ENCODE measurements at places on chromosomes 6 and 20. TPM values are rescaled to one million over a fixed set of nuclear protein-coding genes. Genes with fewer than 3 reads are reported as not detected.

DNA sequence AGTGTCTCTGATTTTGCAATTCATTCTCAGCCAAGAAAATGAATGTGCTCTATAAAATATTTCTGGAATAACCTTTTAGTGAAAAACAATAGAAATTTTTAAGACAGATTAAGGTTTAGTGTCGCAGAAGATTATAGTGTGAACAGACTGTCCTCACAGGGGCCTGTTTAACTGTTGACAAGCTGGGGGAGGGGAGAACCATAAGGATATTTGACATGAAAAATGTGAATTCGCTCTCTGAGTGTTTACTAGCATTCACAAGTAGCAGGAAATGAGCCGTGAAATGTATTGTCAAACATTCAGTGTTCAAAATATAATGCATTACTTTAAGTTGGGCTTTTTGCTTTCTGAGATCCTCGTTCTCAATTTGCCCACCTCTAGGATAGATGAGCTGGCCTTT lies 134.8 kb upstream of the TSHZ2 start:
- DNase-seq: no peak

DNA sequence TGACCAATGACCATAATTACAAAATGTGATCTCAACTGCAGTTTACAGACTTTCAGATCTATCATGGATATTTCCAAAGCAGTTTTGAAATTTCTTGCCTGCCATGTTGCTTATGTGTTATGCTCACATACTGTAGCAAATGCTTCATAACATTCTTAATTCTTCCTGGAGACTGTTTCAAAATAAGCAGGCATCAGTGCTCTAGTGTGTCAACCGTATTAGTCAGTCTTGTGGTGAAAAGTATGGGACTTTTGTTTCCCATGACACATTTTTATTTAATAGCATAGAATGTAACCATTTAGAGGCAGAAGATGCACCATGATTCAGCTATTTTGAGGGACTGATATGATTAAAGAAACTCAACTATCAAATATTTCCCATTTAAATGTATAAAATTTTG lies 1.7 kb downstream of the POPDC3 start:
- DNase-seq: no peak

- no peak for DNase-seq
Observed at GRCh38 chr6:159493231-159493897, 199.7 kb downstream of the SOD2 start.

DNA sequence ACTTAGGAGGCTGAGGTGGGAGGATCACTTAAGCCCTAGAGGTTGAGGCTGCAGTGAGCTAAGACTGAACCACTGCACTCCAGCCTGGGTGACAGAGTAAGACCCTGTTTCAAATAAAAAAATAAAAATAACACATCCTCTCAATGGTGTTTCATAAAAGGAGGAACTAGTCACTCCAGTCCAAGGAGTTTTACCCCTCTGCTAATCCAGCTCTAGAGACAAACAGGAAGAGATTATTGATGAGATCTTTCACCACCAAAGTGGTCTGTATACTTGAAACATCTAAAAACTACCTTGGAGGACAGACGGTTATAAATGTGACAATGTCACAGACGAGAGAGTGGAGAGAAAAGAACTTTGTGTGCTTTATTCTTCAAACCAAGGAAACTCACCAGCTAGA lies 58.2 kb downstream of the PIGU start:
- DNase-seq: no peak

GRCh38 chr6:130026859-130027258 lies 8.5 kb downstream of the L3MBTL3 start:
- DNase-seq: no peak

GRCh38 chr6:152220786-152221185 lies 413.3 kb downstream of the ESR1 start:
- DNase-seq: no peak

- no peak for DNase-seq
Observed at GRCh38 chr6:37699887-37700619, 2.4 kb upstream of the MDGA1 start.

DNA sequence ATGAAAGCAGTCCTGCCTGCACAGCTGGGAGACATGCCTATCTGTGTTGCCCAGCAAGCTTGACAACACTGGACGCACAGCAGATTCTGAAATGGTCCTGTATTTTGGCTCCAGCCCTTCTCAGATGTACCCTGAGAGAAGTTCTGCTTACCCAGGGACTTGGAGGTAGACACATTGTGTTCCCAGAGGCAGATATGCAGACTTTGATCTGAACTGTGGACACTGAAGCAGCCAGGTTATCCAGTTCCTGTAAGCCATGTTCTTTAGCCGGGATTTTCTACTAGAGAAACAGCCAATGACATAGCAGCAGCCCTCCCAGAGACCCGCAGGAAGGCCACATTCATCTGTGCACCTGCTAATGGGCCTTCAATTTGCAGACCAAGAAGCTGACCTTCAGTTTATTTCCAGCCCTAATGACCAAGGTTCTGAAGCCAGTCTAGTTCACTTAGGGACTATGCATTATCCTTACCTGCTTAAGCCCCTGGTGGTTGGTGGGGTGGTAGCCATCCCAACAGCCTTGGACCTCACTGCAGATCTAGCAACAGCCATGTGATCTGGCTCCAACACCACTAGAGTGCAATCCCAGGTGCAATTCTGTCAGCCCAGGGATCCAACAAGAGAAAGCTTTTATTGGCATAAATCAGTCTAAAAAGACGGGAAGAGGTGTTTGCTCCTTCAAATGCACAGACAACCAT lies 134.2 kb downstream of the MEI4 start:
- no peak for DNase-seq

GRCh38 chr6:73560182-73560732 lies 39.4 kb upstream of the EEF1A1 start:
- no peak for DNase-seq

GRCh38 chr6:134447883-134448387 lies 130.0 kb upstream of the SGK1 start:
- no peak for DNase-seq

- no peak for DNase-seq
Observed at GRCh38 chr6:30829639-30830255, 54.6 kb upstream of the DDR1 start.

DNA sequence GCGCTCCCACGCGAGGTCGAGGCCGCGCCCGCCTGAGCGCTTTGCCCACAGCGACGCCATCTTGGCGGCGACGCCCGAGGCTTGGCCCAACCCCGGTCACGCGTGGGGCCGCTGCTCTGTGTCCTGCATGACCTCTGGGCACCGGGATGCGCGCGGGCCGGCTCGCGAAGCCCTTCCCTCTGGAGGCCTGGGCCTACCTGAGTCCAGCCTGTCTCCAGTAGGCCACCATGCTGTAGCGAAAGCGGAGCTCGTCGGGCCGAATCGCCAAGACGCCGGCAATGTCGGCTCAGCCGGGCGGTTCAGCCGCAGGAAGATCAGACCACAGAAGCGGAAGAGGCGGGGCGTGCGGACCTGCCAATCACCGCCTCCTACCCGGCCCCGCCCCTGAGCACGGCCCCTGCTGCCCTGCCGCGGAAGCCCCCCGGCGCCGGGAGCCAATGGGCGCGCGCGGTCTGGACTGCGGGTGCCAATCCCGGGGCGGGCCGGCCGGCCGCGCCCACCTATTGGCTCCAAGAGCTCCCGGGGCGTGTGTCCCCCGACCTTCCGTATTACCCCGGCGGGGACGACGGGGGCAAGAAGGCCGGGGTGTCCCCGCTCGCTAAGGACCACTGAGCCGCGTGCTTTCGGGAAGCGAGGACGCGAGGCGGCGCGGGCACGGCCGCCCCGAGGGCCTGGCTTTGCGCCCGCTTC lies at the start of gene ATP5F1E:
ATP5F1E (minus strand) TSS at position 313 of the 690 bp plus-strand sequence; CDS start at position 229, 84 bp downstream.
- DNase-seq: peak; percentile 98

DNA sequence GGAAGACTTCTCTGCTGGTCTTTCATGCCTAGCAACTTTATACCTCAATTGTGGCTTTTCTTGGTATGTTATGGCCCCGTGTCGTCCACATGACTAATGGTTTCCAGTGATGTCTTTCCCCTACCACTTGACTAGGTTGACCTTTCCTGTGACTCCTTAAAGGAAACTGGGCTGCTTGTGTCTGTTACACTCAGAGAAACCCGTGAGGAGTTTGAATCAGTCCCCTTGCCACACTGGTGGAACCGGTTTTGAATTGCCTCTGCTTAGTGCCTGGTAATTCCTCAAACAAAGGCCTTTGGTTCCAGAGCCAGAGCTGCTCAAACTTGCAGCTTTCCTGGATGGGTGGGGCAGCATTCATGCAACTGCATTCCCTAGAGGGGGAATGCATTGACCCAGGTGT lies 21.9 kb downstream of the ECT2L start:
- no peak for DNase-seq

DNA sequence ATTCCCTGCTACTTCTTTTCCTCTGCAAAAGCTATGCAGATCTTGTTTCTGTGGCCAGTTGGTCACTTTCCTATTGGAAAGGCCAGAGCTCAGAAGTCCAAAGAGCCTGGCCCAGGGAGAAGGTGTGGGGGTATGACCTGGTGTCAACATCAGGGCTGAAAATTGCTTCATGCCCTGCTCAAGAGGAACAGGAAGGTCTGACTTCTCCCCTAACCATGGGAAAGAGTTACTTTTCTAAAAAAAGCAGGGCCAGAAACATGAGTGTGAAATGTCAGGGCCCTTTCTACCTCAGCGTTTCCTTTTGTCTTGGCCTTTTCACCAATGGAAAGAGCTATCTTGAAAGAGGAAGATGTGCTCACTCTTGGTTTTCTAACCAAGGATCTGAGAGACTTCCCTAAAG lies 117.4 kb downstream of the MAFB start:
- no peak for DNase-seq

DNA sequence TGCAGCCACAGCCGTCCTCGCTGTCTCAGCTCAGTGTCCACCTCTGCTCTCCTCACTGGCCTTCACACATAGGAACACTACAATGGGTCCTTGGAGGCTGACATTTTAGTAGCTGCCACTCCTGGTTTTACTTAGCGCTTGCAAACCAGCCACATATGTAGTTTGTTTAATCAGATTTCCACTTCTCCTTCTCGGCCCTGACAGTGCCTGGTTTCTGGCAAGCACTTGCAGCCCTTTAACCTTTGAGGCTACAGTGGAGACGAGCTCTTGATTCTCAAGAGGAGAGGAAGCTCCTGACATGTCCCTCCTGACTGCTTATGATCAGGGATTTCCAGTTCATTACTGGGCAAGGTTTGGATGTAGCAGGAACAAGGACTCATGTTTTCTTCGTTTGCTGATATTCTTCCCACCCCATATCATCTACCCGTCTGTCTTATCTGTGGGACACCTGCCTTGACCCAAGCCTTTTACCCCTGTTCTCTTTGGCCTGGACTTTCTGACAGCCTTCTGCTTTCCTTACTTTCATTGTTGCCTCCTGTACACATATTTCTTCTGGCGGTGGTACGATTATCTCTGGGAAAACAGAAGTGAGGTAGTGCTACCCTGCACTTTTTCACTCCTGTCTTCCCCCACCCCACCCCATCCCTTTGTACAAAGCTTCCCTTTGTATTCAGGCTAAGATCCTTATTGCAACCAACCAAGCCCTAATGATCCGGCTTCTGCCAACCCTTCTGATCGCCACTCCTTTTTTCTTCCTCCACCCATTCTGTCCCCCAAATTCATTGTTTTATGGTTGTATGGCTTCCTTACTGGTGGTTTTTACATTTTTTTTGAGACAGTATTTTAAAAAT lies 31.2 kb downstream of the CEP43 start:
- no peak for DNase-seq

DNA sequence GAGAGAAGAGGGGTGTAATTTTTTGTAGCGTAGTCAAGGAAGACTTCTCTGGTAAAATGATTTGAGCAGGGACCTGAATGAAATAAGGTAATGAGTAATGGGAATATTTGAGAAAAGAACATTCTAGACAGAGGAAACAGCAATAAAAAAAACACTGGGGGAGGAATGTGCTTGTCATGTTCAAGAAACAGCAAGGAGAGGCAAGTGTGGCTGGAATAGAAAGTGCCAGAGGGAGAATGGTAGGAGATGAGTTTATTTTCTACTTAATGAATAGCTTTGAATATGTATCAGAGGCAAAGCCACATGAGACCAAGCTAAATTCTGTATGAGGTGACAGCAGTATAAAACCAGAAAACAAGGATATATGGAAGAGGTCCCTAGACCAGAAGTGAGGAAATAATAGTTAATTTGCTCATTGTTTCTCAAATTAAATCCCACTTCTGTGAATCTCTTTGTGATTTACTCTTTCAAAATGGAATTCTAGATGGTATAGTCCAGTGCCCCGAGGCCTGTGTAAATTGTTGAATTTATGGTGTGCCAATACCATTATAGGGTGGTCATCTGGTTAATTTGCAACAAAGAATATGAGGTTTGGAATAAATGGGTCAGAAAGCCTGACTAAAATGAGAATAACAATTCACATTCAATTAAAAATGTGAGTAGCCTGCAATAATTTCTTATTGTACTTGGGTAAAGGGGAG lies 170.2 kb downstream of the CDKAL1 start:
- DNase-seq: no peak

- DNase-seq: no peak
Observed at GRCh38 chr6:106300944-106301343, 24.6 kb downstream of the ATG5 start.

GRCh38 chr6:38634518-38634917 lies 5.2 kb downstream of the BTBD9 start:
- DNase-seq: no peak

DNA sequence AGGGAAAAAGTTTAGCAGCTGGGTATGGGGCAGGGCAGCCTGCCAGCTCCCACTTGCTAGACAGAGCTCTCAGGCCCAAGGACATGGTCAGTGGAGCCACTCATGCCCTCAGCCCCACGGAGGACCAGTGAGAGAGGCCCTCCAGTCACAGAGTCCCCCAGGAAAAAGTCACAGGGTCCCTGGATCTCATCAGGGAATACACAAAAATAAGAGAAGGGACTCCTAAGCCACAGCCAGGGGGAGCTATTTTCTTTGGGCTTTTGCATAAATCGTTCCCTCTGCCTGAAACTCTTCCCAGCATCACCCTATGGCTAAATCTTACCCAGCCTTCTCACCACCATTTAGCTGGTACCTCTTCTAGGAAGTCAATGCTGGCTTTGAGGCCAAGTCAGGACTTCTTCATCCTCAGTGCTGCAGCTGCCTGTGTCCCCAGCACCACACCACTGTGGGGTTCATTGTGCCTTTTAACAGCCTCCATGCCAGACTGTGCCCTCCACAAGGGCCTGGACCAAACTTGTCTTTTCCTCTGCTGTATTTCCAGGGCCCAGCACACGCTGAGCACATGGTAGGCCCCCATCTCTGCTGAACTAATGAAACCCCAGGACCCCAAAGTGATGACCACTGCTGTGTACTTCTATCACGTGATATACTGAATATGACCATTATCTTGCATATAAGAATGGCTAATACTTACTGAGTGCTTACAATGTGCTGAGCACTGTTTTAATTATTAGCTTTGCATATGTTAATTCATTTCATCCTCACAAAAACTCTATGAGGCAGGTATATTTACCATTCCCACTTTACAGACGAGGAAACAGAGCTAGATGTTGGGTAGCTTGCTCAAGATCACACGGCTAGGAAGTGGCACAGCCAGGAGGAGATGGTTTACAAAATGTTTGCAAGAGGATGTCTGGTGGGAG lies 2.0 kb downstream of the ZNF335 start:
- no peak for DNase-seq

Gene LRRC73
- 1.6 TPM for total RNA-seq

Gene EEF1A2
- total RNA-seq: 1,286 TPM

Gene CD164
- 93.3 TPM for total RNA-seq

Gene HAO1
- not detected for total RNA-seq

Gene LRRN4
- total RNA-seq: 0.08 TPM

Gene NKX2-4
- total RNA-seq: not detected

Gene EYA2
- 0.63 TPM for total RNA-seq

Gene VSX1
- total RNA-seq: 0.33 TPM

Gene BYSL
- 9.0 TPM for total RNA-seq

Gene PTCRA
- total RNA-seq: not detected

Gene ARHGAP18
- total RNA-seq: 5.6 TPM

Gene PTPRK
- total RNA-seq: 18.4 TPM

Gene PBOV1
- total RNA-seq: not detected

Gene BPHL
- total RNA-seq: 15.5 TPM

Gene DEF6
- 1.0 TPM for total RNA-seq

Gene LAMA2
- 185 TPM for total RNA-seq

Gene KIF13A
- total RNA-seq: 85.7 TPM

Gene SNAP91
- total RNA-seq: 2.6 TPM
